ENCODE measurements at places on chromosomes 2 and 18.

GRCh38 chr18:25146512-25146910, 205.5 kb downstream of the ZNF521 start:
- no peak for DNase-seq

DNA sequence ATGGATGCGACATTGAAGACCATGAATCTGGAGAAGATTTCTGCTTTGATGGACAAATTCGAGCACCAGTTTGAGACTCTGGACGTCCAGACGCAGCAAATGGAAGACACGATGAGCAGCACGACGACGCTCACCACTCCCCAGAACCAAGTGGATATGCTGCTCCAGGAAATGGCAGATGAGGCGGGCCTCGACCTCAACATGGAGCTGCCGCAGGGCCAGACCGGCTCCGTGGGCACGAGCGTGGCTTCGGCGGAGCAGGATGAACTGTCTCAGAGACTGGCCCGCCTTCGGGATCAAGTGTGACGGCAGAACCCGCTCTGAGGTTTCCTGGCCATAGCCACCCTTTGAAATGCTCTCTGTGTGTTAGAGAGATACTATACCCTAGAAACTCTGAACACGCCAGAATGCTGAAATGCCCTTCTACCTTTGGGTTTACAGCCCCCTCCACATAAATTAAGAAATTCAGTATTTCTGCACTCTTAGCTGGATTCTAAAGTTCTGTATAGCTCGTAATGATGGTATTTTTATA, 659 bp downstream of the CHMP1B start:
- DNase-seq, result peak; percentile 68

GRCh38 chr2:46800218-46800617, 115.4 kb downstream of the MCFD2 start:
- DNase-seq, result no peak

DNA sequence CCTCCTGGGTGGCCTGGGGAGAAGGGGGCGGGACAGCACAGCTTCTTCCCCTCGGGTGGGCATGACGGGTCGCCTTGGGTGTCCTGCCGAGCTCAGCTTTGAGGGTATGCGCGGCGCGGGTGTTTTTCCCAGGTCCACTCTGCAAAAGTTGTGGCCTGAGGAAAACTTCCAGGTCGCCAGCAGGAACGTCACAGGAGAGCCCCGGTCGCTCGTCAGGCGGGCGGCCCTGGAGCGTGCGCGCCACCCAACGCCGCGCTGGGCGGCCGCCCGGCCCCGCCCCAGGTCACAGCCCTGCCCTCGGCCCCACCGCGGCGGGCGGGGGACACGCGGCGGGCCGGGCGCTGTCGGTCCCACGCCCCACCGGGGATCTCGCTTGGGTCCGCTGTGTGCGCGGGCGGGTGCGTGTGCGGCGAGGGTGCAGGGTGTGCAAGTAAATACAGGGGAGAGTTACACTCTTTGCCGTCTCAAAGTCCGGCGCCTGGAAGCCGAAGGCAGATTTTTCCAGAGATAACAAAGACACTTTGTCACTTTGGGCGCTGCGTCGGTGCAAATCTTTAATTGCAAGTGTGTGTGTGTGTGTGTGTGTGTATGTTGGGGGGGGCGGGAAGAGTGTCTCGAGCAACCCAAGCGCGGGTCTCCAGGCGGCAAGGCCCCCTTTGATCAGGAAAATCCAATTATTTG, 616 bp upstream of the SP5 start:
- no peak for DNase-seq

GRCh38 chr2:100422320-100423055, 5.0 kb upstream of the CHST10 start:
- peak; percentile 12 for DNase-seq

DNA sequence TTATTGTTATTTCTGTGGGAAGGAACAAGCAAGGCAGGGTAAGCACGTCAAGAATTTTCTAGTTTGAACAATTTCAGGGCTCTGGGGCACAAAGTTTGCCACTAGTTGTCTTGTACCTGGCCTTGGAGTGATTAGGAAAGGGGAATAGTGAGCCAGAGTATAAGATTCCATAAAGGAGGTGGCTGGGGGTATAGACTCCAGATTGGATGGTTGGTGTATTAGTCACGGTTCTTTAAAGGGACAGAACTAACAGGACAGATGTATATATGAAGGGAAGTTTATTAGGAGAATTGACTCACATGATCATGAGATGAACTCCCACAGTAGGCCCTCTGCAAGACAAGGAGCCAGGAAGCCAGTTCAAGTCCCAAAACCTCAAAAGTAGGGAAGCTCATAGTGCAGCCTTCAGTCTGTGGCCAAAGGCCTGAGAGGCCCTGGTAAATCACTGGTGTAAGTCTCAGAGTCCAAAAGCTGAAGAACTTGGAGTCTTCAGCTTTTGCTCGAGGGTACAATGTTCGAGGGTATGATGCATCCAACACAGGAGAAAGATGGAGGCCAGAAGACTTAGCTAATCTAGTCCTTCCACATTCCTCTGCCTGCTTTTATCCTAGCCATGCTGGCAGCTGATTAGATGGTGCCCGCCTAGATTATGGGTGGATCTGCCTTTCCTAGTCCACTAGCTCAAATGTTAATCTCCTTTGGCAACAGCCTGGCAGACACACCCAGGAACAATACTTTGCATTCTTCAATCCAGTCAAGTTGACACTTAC, 31.5 kb upstream of the PTPRM start:
- DNase-seq, result no peak

GRCh38 chr2:39228413-39229209, 15.2 kb downstream of the CDKL4 start:
- peak; percentile 25 for DNase-seq

DNA sequence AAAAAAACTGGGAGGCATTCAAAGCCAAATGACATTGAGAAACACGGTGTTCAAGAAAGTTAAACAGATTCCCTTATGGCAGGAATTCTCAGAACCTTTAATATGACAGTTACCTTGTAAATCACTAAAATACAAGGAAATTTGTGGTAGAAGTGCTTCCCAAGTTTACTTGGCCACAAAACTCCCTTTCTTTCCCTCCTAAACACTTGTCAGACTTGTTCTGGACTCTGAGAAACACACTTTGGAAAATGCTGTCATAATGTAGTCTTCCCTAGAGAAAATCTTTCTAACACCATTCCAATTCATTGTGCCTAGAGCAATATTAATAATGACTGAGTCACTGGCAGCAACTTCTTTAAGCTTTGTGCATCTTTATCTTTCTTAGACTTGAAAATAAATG, 140.4 kb downstream of the ANKRD44 start:
- no peak for DNase-seq

GRCh38 chr2:65169760-65170136, 39.8 kb upstream of the RAB1A start:
- DNase-seq, result no peak
